Activated CD4-positive, alpha-beta T cell treated with anti-CD3 and anti-CD28 coated beads for 4 hours (primary cell): ENCODE measurements at places on chromosomes 16 and 17.
A peak's percentile ranks its signal among the peaks of the same experiment; 100 is the strongest.

- no peak for DNase-seq
These were observed 20.1 kb downstream of the MINK1 start for GRCh38 chr17:4853208-4853671.

DNA sequence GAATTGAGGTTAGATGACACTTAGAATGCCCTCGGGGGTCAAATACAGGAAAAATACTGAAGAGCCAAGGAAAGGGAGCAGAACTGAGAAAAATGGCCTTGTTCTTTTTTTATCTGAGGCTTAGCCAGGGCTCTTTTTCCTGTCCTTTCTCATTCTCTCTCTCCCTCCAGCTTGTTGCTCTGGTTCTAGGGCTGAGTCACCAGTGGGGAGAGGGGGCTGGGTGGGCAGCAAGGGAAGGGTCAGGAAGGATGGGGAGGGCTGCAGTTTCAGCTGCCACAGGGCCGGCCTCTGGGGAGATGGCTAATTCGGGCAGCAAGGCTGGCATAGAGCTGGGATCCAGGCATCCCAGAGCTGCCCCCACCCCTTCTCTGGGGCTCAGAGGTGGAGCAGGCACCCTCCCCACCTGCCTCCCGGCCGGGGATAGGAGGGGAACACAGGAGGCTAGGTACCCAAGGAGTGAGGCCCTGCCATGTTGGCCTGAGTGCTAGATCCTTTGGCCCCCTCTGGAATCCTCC lies 3.9 kb downstream of the ITGA3 start:
- no peak for DNase-seq

DNA sequence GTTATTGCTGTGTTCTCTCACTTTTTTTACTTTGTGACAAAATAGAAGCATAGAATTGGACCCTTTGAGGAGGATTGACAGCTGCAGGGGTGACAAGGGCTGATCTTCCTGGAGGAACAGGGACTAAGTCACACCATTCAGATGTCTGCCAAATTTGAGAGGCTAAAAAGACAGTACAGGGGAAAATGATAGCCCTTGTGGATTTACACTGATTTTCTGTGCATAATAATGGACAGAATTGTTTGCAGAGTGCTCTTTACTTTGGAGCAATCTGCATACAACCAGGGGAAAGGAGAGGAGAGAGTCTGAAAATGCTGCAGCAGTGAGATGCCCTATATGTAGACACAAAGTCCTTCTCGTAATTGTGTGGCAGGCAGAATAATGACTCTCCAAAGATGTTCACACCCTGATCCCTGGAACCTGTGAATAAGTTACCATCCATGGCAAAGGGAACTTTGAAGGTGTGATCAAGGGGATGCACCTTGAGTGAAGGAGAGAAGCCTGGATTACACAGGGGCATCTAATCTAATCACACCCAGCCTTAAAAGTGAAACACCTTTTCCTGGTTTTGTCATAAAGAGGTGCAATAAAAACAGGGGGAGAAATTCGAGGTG lies 221.4 kb upstream of the CPHXL start:
- no peak for DNase-seq

- DNase-seq, result no peak
These were observed 79.7 kb downstream of the CYLD start for GRCh38 chr16:50821586-50821985.

- no peak for DNase-seq
These were observed 203.5 kb downstream of the RBFOX3 start for GRCh38 chr17:79407385-79407784.

DNA sequence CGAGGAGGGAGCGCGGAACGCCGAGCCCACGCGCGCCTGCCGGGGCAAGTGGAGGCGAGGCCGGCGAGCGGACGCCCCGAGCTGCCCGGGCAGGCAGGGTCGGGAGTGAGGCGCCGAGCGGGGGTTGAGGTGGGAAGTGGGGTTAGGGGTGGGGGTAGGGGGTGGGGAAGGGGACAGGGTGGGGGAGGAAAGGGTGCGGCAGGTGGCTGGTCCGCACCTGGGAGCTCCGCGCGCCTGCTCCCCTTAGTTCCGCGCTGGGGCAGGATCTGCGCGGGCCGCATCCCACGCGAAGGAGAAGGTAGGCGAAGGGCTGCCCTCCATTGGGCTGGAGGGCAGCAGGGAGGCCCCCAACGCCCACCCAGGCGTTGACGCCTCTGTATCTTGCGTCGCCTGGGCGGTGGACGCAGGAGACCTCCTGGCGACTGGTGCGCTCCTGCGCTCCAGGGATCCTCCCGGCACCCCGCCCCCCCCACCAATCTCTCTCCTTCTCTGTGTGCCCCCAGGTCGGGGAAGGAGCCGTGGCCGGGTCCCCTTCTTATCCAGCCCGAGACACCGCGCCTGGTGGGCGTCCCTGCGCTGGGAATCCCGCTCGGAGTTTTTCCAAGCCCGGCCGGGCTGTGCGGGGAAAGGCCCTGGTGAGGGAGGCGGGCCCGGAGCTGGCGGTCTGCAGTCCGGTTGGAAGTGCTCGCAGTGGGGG lies 51.3 kb upstream of the AMZ2 start:
- peak; percentile 12 for DNase-seq

- no peak for DNase-seq
These were observed 68.0 kb downstream of the AATF start for GRCh38 chr17:37016780-37017179.

DNA sequence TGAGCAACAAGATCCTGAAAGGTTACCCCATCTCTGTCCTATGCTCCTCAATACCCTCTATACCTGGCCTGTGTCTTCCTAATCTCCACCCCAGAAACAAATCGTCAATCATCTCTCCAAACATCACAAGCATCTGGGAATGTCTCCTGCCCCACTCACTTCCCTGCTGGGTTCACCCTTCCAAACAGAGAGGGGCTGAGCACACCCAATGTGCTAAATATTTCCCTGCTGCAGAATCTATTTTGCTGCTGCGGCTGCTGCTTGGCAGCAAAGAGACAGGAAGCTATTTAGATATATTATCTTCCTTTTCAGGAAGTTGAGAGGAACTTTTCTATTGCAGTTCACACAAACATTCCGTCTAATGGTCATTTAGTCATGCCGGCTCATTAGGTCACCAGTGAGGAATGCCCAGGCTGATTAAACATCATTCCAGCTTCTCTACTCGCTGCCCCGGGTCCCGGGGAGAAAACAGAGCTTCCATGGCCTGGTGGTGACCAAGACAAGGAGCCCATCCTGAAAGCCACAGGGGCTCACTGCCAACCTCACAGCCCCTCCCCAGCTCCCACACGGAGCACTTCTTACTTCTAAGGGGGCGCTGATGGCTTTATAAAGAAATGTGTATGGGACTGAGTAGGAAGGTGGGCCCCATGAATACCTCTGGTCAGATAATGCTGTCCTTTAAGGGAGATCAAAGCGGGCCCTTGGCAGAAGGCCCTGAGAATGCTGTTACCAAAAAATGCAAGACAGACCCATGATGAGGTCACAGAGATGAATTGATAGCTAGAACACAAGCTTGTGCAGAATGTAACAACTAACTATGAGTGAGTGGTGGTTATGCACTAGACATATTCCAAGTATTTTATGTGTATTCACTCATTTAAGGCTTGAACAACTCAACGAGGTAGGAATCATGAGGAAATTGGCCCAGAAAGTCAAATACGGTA lies 218.3 kb downstream of the SOX9 start:
- DNase-seq, result no peak

DNA sequence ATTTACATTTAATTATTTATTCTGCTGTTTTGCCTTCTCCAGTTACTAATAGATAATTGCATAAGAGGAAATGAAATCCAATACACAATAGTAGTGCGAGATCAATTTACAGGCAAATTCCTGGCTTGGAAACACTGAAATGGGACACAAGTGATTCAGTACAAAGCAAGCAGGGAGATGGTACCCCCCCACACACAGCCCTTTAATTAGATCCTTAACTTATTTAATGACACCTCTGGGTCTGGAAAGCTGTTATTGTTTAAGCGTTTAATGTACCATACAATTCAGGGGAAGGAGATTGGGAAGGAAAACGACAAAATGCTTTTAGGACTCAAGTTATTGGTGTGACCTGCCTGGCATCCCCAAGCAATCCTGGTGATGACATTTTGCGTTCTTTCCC lies 318.2 kb downstream of the NPIPA8 start:
- DNase-seq, result no peak

DNA sequence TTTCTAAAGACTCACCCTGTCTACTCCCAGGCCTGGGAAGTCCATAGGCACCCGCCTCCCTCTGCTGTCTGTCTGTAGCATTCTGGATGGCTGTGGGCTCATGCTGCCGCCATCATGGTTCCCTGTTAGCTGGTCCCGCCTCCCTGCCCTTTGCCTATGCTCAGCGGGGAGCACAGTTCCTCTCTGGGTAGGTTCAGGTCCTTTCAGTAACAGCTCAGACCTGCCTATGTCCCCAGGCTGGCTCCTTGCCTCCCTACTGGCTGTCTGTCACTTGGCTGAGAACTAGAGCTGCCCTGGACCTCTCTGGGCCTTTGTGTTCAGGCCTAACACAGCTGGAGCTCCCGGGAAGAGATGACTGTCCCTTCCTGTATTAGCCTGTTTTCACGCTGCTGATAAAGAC lies 317.9 kb downstream of the SNX29 start:
- DNase-seq, result no peak

DNA sequence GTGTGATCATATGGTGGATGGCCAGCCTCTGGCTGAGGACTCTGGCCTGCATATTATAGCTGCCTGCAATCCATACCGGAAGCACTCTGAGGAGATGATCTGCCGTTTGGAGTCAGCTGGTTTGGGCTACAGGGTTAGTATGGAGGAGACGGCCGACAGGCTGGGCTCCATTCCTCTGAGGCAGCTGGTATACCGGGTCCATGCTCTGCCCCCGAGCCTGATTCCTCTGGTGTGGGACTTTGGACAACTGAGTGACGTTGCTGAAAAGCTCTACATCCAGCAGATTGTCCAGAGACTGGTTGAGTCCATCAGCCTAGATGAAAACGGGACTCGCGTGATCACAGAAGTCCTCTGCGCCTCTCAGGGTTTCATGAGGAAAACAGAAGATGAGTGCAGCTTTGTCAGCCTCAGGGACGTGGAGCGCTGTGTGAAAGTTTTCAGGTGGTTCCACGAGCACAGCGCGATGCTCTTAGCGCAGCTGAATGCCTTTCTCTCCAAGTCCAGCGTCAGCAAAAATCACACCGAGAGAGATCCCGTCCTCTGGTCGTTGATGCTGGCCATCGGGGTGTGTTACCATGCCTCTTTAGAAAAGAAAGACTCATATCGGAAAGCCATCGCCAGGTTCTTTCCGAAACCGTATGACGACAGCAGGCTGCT lies 69.0 kb upstream of the ENDOV start:
- no peak for DNase-seq
